ENCODE measurements at places on chromosomes 2 and 18.

GRCh38 chr2:181304011-181304844, 153.0 kb upstream of the ITGA4 start:
- DNase-seq: peak; percentile 27

DNA sequence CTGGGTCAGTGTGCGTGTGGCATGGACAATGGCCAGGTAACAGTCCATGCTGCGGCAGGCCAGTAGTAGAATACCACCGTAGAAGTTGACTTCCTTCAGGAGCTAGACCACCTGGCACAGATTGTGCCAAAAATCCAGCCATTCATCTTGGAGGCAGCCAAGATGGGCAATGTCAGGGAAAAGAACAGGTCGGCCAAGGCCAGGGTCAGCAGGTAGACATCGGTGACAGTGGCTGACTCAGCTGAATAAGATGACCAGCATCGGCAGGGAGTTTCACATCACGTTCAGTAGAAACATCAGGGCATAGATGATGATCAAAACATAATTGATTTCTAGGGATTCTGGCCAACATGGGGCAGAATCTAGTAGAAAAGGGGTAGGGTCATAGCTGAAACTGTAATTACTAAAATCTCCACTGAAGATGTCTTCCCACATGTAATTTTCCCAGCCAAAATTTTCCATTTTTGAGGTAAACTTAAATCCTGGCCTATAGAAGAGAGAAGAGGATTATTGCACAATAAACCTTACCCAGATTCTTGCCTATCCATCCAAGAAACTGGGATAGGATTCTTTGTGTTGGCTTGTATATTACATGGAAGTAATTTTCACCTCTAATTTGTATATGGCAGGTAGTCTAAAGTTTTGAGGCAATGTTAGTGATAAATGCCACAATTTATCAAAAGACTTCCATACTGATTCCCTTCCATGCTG, 7.9 kb upstream of the RUFY4 start:
- no peak for DNase-seq

GRCh38 chr2:181326661-181327060, 130.5 kb upstream of the ITGA4 start:
- DNase-seq: no peak

DNA sequence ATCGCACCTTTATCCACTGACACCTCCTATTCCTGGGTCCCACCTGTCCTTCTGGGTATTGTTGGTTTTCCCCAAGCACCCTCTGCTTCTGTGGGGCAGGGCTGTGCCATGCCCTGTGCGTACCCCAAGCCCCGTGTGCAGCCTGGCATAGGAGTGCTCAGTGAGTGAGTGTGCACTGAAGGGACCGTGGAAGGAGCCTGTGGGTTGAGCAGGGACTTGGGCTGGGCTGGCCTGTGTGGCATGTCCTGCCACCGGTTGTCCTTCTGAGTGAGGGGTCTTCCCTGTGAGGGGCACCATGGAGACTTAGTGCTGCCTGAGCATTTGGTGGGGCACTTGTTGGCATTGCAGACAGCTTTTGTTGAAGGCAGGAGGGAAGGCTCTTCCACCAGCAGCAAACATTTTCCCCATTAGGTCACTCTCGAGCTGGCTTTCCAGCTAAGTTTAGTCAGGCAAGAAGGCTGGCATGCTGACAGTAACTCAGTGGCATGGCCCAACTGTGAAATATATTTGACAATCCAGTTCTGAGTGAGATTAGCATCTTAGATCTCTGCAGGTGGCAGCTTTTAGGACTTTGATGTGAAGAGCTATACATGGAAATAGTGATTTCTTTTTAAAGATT, 64.7 kb downstream of the LPIN1 start:
- no peak for DNase-seq

DNA sequence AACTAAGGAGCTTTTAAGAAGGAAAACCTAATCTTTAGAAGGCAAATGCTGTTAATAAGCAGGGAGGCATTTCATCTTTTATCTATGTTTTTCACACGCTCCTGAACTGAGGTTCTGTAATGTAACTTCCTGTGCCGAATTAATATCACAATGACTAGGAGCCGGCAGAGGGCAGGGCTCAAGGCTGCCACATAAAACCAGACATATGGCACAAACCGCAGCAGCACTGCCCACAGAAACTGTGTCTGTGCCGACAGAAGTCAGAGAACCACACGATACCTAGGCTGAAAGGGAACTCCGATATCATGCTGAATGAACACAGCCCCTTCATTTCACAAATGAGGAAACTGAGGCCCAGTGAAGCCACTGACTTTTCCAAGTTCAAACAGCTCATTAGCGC, 112.1 kb downstream of the EIPR1 start:
- DNase-seq: no peak

- no peak for DNase-seq
Observed at GRCh38 chr2:23543728-23544127, 158.7 kb downstream of the KLHL29 start.

- DNase-seq: no peak
Observed at GRCh38 chr2:216553482-216554240, 55.0 kb downstream of the RPL37A start.

DNA sequence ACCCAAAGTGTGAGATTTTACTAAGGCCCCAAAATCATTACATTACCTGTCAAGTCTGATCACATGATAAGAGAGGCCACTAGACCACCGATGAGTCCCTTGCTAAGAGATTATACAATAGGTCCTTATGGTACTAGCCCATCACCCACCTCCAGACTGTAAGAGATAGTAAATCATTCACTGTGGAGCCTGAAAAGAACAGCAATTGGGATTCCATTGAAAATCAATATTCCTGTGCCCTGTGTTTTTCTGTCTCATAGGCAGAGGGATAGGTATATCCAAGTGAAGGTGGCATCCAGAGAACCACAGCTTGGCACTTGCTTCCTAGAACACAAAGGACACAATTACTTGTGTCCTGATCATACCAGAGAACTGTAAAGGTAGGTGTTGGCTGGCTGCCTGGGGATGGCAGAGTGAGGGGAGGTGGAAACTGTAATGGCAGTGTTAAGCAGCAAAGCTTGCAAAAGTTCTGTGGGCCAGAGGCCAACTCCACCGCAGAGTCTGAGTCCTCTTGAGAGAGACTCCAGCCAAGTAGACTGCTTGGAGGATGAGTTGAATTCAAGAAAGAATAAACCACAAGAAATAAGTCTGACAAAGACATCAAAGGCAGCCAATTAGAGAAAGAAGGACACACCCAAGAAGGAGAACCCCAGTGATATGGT, 102.0 kb upstream of the PIEZO2 start:
- no peak for DNase-seq

DNA sequence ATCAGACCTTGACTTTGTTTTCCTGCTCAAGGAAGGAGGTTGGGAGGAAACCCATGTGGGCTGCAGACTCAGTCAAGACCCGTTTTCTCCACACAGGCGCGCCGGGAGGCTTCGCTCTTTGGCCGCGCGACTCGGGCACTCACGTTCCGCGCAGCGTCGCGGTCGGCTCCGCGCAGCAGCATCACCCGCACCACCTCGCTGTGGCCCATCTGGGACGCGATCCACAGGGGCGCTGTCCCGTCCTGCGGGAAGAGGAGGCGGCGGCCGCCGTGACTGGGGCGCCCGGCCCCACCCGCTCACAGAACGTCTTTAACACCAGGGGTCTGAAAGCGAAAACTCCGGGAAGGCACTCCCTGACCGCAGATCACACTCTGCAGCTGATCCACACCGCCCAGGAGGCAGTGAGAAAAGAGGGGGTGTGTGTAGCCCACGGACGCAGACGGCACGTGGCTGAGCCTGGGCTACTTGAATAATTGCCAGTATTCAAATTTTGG, 33.1 kb upstream of the NPC1 start:
- no peak for DNase-seq

GRCh38 chr2:240622531-240623235, 2.6 kb upstream of the GPR35 start:
- DNase-seq: no peak

DNA sequence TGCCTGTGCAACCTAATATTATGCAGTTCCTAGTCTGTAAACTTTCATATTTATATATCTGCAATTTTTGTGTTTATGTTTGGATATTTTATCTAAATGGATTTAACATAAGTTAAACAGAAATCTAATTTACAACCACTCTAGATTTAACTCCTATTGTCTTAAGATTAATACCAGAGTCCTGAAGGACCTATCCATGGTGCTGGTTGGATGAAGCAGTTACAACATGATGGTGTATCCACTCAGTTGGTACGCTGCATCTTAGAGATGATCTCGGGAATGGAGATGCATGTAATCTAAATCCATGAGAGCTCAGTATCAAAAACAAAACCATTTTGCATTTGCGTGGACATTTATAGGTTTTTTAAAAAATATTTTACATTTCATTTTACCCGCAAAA, 745.9 kb upstream of the SLC8A1 start:
- DNase-seq: no peak

DNA sequence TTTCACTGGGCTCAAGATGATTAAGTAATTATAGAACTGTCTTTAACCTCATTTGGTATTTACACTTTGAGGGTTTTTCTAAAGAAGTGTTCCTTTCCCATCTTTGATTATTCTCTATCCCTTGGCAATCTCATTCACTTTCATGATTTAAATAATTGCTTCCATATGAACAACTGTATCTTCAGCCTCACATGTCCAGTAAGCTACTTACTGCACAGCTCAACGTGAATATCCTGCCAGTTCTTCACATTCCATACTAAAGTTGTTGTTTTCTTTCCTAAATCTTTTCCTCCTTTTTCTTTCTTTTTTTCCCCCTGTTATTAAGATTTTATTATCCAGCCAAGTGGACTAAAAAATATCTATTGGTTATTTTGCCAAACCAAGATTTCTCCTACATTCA, 37.7 kb downstream of the ZC3H15 start:
- DNase-seq: no peak

GRCh38 chr18:45232061-45232460, 383.2 kb upstream of the SLC14A2 start:
- no peak for DNase-seq

GRCh38 chr2:25618676-25619075, 54.7 kb downstream of the DTNB start:
- DNase-seq: no peak

DNA sequence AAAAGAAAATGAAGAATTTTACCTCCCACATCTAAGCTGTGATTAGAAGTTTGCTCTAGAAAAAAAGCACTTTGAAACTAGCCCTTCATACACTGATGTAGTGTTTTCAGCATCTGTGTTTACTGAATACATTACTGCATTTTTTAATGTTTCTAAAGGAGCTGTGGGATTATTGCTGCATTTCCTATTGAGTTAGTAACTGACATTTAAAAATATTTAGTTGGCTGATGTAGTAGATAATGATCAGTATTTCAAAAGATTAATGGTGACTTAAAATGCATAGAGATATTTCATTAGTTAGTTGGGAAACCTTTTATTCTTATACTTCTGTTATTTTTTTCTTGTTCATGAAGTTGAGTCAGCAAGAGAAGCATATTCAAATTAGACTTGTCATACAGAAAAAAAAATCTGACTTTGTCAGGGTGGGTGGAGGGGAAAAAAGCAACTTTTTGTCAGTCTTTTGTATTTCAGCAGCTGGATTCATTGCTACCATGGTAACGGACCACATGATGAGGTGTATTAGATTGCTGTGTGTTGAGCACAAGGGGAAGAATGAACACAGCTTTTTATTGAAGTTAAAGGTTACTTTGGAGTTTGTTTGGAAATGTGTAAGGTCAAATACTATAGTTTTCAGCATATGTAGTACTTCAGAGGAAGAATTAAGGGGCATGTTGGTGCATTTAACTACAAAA, at the start of gene DTNA:
Gene DTNA (plus strand): TSS at position 549 of the 692 bp plus-strand sequence. CDS start 45,679 bp downstream, outside the sequence.
- DNase-seq: no peak

DNA sequence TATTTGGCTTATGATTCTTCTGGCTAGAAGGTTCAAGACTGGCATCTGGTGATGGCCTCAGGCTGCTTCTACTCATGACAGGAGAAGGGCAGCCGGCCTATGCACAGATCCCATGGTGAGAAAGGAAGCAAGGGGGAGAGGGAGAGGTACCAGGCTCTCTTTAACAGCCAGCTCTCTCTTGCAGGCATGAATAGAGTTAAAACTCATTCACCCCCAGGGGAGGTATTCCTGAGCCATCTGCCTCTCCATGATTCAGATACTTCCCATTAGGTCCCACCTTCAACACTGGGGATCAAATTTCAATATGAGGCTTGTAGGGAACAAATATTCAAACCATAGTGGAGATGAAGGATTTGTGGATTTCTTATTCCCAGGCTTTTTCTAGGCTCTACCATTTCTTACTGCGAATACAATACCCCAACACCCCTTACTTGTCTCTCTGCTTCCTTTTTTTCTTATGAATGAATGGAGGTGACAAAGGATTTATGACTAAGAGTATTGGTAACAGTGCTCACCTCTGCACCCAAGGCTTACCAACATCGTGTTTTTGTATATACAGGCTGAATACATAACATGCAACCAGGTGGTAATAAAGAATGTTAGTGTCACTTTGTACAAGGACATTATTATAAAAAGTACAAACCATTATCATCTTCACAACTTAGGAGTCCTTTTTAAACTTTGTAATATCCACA, 454.6 kb upstream of the TRIB2 start:
- no peak for DNase-seq

DNA sequence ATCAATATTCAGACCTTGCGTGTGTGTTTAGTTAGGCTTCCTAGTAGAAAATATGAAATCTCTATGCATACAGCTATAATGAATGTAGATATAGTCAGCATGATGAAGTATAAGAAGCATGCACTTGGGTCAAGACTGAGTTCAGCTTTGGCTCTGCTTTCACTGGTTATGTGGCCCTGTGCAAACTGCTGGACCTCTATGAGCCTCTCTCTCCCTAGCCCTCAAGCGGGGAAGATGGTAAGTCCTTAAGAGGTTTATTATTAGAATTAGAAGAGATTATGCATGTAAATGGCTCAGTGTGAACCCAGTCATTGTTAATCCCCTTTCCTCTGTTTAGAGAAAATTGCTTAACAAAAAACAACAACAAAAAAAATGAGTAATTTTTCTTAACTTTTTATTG, 178.8 kb upstream of the NXPH2 start:
- DNase-seq: no peak

DNA sequence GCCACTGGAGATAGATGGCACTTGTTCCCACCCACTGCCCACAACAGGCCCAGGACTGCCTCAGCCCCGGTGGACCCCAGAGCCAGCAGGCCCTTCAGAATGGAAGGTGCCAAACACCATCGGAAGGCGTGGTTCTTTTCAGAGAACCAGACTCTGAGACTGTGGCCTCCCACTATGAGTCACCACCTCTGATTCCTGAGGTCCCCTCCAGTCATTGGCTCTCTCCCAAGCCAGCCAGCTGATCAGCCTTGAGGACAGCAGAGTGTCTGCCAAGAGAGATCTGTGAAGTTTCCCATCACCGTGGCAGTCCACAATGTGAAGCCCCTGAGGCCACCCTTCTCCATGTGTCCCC, 10.4 kb upstream of the MAP3K2 start:
- DNase-seq: peak; percentile 35

DNA sequence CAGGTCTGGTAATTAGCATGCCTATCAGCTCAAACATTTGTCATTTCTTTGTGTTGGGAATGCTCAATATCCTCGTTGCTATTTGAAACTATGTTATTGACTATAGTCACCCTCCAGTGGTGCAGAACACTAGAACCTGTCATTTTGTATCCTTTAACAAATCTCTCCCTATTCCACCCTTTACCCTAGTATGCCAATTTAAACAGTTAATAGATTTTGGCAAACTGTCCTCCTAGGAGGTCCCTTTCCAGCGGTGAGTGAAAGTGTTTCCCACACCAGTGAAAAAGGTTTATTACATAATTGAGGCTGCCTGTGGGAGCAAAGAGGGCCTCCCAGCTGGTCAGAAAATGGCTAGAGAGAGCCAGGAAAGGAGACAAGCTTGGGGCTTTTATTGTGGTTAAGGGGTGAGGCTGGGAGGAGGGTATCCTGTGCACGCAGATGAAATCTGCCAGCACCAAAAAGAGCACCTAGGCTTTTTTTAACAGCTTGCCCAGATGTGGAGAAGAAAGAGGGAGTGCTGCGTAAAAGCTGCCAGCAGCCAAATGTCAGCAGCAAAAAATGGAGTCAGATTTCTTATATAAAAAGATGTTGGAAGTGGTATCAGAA, 1.8 kb upstream of the DRC1 start:
- peak; percentile 12 for DNase-seq
